Skeletal muscle tissue (tissue), 5 donors: ENCODE measurements at places on chromosomes 7 and 10. TPM values are rescaled to one million over a fixed set of nuclear protein-coding genes. Genes with fewer than 3 reads are reported as not detected.

The CCDC146 gene
- total RNA-seq = 16.7 TPM

The CYP3A7 gene
- total RNA-seq = 0.52 TPM

The EFCAB10 gene
- total RNA-seq = not detected

The ACHE gene
- 36.0 TPM for total RNA-seq

The TUBAL3 gene
- not detected for total RNA-seq

The PRPS1L1 gene
- not detected for total RNA-seq

The ZCCHC24 gene
- 20.9 TPM for total RNA-seq

The ZNF727 gene
- under 0.01 TPM for total RNA-seq

The ENTPD1 gene
- total RNA-seq = 8.9 TPM

The SLC18A2 gene
- 1.0 TPM for total RNA-seq

The DKK1 gene
- under 0.01 TPM for total RNA-seq

The CYP2C19 gene
- total RNA-seq = not detected

The TDRD1 gene
- 0.52 TPM for total RNA-seq

The NPC1L1 gene
- total RNA-seq = not detected

The SGCE gene
- 184 TPM for total RNA-seq

The LIPK gene
- total RNA-seq = not detected

The SEMA3C gene
- total RNA-seq = 266 TPM

The ZNF853 gene
- total RNA-seq = 12.0 TPM
